Testis (tissue), 5 donors: ENCODE measurements at places on chromosomes 3 and 15.

DNA sequence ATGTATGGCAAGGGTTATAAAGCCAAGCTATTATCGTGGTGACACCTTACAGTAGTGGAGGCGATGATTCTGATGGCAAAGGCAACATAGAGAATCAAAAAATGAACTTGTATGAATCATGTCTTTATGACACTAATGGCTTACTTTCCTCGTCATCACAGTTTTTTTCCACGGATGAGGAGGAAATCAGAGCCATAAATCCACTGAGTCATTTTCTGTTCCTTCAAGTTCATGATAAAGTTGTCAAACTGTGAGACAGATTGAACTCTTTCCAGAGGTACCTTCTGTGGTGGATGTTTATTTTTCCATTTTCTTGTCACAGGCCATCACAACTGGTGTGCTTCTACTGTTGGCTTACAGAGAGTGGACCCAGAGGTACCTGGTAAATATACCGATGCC, 8.5 kb downstream of the TMEM212 start:
- DNase-seq = no peak

GRCh38 chr3:131406274-131406673, 24.7 kb downstream of the NUDT16 start:
- no peak for DNase-seq

- DNase-seq = peak; percentile 66
Observed at GRCh38 chr15:41544650-41545015, 576 bp upstream of the RPAP1 start.

- no peak for DNase-seq
Observed at GRCh38 chr15:66269326-66270090, 16.0 kb upstream of the MEGF11 start.

DNA sequence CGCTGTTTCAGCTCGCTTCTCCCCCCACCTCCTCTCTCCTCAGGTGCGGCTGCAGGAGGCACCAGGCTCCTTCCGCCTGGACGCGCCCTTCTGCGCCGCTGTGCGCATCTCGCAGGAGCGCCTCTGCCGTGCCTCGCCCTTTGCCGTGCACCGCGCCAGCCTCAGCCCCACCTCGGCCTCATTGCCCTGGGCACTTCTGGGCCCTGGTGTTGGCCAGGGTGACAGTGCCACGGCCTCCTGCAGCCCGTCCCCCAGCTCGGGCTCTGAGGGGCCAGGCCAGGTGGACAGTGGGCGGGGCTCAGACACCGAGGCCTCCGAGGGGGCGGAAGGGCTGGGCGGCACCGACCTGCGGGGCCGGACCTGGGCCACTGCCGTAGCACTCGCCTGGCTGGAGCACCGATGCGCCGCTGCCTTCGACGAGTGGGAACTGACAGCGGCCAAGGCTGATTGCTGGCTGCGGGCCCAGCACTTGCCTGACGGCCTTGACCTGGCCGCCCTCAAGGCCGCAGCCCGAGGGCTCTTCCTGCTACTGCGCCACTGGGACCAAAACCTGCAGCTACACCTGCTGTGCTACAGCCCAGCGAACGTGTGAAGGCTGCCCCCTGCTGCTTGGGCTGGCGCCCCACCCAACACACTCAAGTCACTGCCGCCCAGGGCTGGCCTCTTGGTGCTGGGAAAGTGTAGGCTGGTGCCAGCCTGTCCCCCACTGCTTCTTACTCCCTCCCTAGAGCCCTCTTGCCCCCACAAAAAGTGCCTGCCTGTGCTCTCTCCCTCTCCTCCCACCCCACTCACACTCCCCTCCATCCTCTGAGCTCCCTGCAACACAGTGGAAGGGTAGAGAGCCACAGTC, 7.1 kb downstream of the ALG3 start:
- DNase-seq = peak; percentile 85

GRCh38 chr15:67608638-67608959, 66.1 kb downstream of the MAP2K5 start:
- no peak for DNase-seq

GRCh38 chr3:168714609-168715240, 619.0 kb upstream of the GOLIM4 start:
- no peak for DNase-seq

DNA sequence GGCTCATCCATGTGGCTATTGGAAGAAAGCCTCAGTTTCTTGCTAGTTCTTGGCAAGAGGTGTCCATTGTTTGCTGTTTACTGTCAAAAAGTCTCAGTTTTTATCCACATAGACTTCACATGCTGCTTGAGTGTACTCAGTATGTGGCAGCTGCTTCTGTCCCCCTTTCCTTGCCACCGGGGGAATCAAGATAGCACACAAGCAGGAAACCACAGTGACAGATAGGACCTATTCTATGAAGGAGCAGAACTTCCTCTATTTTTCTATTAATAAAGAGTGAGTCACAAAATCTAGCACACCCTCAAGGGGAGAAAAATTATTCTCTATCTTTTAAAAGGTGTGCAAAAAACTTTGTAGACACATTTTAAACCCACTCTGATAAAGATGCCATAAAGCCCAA, 121.4 kb upstream of the GMNC start:
- no peak for DNase-seq

DNA sequence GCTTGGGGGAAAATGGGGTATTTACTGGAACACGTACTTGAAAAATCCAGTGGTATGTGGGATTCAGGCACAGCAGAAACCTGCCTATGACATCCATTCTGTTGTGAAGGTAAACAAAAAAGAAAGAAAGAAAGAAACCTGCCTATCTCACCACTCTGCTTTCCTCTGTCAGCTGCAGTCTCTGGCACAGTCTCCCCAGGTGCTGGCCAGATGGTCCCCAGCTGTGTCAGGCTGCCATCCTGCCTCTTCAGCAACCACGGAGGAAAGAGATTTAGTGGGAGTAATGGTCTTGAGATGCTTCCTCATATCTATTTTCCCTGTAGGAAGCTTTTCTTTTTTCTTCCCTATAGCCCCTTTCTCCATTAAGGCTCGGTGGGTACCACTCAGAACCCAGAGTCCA, 2.5 kb upstream of the PXYLP1 start:
- DNase-seq = no peak

GRCh38 chr3:58434990-58435389, 1.4 kb upstream of the PDHB start:
- DNase-seq = no peak

DNA sequence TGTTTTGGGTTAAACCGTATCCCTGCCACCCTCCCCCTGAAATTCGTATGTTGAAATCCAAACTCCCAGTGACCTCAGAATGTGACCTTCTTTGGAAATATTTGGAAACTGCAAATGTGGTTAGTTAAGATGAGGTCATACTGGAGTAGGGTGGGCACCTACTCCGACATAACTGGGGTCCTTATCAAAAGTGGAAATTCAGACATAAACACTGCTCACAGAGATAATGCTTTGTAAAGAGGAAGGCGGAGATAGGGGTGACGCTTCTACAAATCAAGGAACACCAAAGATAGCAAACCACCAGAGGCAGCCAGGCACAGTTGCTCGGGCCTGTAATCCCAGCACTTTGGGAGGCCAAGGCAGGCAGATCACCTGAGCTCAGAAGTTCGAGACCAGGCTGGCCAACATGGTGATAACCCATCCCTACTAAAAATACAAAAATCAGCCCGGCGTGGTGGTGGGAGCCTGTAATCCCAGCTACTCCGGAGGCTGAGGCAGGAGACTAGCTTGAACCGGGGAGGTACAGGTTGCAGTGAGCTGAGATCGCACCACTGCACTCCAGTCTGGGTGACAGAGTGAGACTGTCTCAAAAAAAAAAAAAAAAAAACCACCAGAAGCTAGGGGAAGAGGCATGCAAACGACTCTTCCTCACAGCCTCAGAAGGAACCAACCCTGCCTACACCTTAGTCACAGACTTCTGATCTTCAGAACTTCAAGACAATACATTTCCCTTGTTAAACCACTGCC, 51.1 kb upstream of the CHD2 start:
- no peak for DNase-seq

DNA sequence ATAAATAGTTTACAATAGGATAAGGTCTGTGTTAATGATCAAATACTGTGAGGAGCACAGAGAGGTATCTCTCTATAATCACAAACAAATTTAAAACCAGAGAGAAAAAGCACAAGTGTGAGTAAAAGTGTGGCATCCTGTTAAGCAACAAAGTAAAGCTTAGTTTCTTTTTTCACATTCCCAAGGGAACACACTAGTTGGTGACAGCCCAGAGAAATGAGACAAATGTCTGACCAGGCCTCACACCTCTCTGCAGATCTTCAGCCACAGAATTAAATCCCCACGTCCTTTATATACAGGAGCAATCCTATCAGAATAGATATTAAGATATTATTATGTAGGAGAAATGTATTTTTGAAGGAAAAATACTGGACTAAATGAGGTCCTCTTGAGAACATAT, 2.7 kb downstream of the FBN1 start:
- no peak for DNase-seq

DNA sequence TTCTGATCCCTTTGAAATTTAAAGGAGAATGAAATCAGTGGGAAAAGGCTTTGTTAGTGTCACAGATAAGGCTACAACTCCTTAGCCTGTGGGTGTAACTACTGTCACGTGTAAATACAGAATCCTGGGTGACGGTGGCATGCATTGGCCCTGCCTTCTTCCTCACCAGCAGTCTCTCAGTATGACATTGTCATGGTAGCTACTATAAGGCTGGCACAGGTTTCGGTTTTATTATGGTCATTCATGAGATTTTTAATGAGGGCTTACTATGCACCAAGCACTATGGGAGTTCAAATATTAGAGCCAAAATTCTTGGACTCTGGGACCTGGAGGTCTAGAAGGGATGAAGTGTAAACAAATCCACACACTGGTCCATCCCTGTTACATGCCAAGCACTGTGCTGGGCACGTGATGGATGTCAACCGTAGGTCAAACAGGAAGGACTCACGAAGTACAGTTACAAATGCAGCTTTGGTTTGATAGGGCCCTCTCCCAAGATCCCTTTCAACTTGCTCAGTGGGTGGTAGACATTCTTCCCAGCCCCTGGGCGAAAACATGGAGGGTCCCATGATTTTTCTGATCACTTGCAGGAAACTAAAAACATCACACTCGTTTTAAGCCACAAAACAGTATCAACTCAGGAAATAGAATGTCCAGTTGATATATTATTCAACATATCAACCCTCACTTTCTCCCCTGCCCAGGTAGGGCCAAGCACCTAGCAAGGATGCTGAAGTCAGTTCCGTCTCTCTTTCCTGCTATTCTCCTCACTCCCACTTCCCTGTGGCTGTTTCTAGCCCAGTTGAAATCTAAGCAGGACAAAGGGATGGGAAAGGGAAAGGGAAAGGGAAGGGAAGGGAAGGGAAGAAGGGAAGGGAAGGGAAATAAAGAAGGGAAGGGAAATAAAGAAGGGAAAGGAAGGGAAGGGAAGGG, 25.3 kb downstream of the BFSP2 start:
- no peak for DNase-seq

- peak; percentile 49 for DNase-seq
Observed at GRCh38 chr3:23203708-23204330, 692 bp downstream of the UBE2E2 start.

GRCh38 chr3:36832406-36832805, 68.1 kb upstream of the DCLK3 start:
- DNase-seq = no peak

- DNase-seq = peak; percentile 14
Observed at GRCh38 chr3:28077572-28077971, 163.8 kb upstream of the CMC1 start.

- DNase-seq = no peak
Observed at GRCh38 chr3:156723182-156723619, 48.8 kb downstream of the TIPARP start.

GRCh38 chr3:100221159-100221558, 39.6 kb upstream of the TBC1D23 start:
- no peak for DNase-seq

GRCh38 chr3:172885704-172886103, 135.2 kb downstream of the ECT2 start:
- DNase-seq = no peak

DNA sequence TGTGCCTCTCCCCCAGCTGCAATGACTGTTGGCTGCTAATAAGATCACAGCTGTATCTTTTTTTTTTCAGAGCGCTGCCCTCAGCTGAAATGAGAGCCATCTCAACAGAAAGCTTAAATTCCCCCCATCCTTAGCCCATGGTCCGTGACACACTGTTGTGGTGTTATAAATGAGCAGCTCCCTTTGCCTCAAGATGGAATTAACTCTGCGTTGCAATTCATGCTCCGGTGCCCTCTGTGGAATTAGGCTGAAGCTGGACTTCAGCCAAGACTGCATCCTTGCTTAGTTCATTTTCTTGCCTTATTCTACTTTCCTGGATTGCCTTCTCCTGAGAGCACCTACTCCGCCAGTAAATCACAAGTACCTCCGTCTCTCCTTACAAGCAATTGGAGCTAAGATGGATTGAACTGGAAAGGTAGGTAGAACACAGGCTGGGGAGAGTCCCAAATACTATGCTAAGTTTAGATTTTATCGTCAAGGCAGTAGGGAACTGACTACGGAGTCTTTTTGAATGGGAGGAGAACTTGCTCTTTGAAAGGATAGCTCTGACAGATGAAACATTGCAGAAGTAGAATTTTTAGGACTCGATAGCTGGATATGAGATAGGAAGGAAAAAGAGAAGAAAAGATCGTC, 39.0 kb upstream of the THRB start:
- no peak for DNase-seq

DNA sequence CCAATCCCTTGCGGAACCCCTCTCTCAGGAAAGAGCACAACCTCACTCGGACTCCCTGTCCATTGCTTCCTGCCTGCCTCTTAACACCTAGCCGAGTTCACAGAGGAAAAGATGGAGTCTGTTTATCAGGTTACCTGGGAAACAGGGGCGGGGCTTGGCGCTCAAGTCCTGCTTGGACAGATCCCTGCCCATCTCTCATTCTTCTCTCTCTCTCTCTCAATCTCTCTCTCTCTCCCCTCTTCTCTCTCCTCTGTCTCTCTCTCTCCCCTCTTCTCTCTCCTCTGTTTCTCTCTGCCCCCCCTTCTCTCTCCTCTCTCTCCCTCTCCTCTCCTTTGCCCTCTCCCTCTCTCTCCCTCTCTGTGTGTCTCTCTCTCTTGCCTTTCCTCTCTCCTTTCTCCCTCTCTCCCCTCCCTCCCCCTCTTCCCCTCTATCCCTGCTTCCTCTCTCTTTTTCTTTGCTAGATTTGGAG, at the start of gene EFHB:
EFHB (minus strand) TSS at position 120 of the 469 bp plus-strand sequence. CDS start 199 bp downstream, outside the sequence.
- DNase-seq = peak; percentile 70

GRCh38 chr3:42066516-42067181, 24.5 kb upstream of the TRAK1 start:
- no peak for DNase-seq

- DNase-seq = no peak
Observed at GRCh38 chr15:68693071-68693470, 114.3 kb downstream of the CORO2B start.
